ENCODE measurements at places on chromosomes 16 and 17.

DNA sequence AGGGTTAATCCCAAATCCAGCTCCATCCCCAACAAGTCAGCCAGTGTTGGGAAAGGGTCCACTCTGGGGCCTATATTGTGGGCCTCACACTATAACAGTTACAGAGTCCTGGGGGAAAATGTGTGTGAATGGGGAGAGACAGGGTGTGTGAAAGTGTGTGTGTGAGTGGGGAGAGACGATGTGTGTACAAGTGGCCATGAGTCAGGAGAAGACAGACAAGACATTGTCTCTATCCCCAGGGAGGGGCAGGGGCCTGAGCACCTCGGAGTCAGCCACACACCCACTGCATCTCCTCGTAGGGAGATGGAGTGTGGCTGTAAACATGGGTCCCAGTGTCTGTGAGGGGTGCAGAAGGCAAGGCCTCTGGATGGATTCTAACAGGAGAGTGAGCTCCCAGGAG is 2.9 kb downstream of the CRHR1 start:
- no peak for DNase-seq

DNA sequence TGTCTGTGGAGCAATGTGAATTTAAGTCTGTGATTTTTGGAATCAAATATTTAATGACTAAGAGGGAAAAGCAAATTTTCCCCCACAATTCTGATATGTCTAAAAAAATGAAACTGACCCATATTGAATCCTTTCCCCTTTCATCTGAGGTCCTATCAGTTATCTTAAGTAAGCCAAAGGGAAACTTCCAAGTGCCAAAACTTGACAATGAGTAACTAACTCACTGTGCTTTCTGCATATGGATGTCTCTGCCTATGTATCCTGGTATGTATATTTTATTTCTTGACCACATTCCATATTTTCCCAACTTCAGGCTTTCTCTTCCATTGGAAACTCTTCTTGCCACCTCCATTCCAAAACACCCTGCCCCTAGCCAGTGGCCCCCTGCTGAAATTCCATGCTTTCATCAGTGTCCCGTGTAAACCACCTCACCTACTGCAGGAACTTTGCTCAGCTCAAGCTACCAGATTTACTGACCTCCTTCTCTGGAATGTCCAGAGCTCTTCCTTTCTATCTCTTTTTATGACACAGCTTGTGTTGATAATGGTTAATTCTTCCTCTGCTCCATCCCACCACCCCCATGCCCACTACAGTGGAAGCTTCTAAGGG is 59.0 kb downstream of the TOX3 start:
- DNase-seq = no peak

- no peak for DNase-seq
Observed at GRCh38 chr17:37527249-37527851, 37.7 kb downstream of the DUSP14 start.

GRCh38 chr16:69501956-69502745 is 63.6 kb upstream of the NFAT5 start:
- no peak for DNase-seq

GRCh38 chr17:50133028-50133768 is 3.2 kb upstream of the SAMD14 start:
- no peak for DNase-seq

DNA sequence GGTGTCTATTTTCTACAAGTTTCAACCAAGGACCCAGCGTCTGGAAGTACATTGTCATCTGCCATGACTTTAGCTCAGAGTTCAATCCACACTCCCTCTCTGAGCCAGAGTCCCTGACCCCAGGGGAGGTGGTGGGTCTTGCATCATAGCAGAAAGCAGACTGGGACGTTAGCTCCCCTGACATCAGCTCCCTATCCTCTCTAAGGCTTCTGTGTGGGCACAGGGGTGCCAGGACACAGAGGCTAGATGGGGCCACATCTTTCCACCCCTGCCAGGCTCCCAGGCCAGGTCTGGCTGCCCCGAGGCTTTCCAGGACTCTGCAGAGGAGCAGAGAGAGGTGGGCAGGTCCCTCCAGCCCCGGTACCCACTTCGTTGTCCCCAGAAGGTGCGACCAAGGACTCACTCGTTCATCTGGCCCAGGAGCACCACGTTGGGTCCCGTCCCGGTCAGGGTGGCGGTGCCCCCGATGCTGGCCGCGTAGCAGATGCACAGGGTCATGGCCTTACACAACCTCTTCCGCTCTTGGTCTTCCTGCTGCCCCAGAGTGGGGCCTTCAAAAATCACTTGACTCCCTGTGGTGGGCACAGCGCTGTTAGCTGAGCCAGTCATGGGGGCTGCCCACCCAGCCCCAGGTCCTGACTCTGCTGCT is 10.5 kb downstream of the SLC13A5 start:
- DNase-seq = no peak

DNA sequence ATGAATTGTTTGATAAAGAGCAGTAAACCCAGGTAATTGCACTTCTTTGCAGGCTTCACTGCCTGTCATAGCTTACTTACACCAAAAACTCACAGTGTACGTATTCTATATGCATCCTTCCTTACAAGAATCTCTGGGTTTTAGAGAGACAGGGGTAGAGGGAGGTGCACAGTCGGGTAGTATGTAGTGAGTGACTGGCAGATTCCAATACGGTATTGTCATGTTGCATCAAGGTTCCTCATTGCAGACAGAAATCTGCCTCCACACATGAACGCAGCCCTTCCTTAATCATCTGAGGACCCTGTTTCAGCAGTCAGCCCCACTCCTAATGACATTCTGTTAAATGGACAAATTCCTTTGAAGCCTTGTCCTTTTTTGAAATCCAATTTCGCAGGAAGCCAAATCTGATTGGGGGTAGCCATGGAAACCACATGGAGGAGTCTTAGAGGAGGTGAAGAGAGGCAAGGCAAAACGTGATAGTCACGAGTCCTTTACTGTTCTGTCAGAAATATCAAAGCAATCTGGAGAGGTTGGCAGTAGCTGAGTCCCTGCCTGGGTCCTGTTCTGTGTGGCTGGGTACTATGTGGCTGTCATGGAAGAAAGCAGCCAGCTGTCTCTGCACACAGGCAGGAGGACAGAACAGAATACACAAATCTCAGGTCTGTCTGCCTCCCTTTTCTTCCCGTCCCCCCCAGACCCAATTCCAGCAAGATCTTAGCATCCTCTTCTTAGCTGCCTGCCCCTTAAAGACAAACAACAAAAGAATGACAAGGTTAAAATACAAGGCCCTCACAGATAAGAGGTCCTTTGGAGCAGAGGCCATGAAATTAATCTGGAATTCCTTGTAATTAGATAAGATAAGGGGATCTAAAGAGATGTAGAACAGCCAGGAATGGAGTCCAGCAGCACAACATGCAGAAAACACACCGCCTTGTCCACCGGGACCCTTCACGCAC is 3.1 kb upstream of the SKAP1 start:
- DNase-seq = no peak

GRCh38 chr17:66165537-66166123 is 26.3 kb downstream of the CEP112 start:
- no peak for DNase-seq

GRCh38 chr16:68372381-68372720 is 61.5 kb downstream of the PRMT7 start:
- DNase-seq = no peak

DNA sequence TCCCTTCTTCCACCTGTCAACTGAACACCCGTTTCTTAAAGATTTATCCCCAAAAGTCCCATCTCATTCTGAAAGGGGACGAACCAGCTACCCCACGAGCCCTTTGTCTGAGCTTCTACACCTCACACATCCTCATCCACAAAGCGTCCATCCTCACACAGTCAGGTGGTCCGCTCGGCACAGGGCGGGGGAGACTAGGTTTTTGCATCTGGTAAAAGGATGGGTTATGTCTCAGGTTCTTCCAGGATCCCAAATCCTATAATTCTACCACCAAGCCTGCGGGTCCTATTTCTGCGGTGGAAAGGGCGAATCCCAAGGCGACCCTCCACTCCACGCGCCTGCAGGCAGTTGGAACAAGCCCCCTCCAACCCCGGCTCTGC is 458 bp downstream of the GFOD2 start:
- DNase-seq = no peak

GRCh38 chr16:53123747-53124146 is 69.0 kb downstream of the CHD9 start:
- DNase-seq = no peak

- DNase-seq = no peak
Observed at GRCh38 chr16:84940670-84941551, 70.4 kb downstream of the ZDHHC7 start.

DNA sequence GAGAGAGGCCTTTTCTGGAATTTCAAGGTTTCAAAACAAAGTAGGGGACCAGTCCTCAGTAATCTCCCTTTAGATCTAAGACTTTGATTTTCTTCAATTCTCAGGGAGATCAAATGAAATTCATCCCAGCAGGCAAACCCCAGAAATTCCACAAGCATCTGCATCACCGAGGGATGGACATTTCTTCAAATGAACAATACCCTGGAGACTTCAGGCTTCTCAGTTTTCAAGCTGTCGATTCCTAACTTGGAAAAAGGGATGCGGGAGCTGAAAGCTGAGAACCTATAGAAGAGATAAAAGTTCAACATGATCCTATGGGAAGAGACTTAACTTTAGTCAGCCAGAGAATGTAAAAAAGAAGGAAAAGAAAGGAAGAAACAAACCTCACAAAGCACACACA is 296.9 kb upstream of the CDH5 start:
- no peak for DNase-seq

DNA sequence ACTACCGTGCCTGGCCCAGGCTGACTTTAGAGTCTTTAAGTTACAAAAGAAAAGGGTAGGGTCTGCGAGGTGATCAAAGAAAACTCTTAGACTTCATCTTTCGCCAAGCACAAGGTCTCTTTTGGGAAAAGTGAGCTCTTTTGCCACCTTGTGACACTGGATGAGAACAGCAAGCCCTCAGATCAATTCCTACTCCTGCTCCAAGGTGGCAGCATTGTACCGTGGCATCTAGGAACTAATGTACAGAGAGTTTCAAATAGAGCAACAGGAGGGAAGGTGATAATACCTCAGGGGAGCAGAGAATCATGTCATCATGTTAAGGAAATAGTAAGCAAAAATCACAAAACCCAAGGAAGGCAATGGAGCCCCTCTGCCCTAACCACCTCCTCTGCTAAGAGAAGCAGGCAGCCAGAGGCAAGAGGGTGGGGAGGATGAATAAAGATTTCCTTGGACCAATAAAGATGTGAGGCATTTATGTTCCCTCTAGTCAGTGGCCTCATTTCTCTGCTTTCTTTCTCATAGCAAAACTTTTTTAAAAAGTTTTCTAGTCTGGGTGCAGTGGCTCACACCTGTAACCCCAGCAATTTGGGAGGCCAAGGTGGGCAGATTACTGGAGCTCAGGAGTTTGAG is 2.1 kb upstream of the C17orf78 start:
- DNase-seq = no peak

DNA sequence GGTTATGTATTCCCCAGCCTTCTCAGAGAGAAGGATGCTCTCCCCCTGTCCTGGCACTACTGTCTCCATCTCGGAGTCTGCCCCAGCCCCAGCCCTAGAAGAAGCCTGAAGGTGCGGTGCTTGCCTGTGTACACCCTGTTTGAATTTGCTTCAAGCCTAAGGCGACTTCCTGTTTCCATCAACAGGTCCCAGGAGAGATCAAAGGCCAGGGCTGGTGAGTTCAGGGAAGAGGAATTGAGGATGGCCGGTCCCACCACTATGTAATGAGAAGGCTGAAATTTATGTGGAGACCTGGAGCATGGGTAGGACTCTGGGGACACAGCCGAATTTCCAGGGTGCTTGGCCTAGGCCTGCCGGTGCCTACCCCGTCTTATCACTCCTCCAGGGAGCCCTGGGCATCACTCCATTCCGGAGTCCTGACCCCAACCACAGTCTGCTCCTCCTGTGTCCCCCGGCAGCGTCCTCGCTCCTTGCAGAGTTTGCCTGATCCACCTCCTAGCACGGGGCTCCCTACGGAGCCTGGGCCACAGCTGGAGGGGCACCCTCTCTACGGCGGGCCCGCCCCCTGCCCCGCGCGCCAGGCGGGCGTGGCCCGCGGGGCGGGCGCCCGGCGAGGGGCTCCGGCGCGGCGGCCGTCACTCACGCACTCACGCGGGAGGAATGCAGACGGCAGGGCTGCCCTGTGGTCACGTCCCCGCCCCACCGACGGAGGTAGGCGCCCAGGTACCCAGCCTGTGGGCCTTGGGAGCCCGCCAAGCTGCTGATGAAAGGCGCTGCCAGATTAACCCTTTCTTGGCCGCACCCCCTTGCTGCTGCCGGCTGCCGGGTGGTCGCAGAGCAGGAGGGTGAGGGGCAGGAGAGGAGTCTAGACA is 53.8 kb upstream of the TAC4 start:
- no peak for DNase-seq

- no peak for DNase-seq
Observed at GRCh38 chr16:74561626-74562025, 45.3 kb downstream of the GLG1 start.
